ENCODE measurements at places on chromosomes 13 and 19.

DNA sequence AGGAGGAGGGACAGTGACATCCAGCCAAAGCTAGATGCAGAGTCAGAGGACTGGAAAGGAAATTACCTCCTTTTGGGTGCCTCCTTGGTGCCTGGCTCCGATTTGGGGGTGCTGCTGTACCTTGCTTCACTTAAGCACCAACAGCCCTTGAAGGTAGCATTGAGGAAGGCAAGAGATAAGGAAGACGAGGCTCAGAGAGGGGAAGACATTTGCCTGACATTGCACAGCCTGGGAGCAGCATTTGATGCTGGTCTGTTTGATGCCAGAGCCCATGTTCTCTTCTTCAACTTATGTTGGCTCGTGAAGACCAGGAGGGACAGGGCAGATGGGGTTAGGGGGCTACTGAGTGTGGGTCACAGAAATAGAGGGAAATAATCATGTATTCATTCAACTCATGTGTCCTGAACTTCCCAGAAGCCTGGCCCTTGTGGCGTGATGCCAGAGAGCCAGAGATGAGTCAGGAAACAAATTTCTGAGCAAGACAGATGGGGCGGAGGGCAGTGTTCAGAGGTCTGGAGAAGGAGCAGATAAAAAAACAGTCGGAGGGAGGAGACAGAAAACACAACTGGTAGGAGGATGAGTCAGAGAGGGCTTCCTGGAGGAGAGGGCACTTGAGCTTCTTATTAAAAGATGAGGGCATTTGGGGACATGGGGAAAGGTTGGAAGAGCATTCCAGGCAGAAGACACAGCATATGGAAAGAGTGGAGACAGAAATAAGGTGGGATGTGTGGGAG is 3.0 kb upstream of the C19orf81 start:
- no peak for DNase-seq

DNA sequence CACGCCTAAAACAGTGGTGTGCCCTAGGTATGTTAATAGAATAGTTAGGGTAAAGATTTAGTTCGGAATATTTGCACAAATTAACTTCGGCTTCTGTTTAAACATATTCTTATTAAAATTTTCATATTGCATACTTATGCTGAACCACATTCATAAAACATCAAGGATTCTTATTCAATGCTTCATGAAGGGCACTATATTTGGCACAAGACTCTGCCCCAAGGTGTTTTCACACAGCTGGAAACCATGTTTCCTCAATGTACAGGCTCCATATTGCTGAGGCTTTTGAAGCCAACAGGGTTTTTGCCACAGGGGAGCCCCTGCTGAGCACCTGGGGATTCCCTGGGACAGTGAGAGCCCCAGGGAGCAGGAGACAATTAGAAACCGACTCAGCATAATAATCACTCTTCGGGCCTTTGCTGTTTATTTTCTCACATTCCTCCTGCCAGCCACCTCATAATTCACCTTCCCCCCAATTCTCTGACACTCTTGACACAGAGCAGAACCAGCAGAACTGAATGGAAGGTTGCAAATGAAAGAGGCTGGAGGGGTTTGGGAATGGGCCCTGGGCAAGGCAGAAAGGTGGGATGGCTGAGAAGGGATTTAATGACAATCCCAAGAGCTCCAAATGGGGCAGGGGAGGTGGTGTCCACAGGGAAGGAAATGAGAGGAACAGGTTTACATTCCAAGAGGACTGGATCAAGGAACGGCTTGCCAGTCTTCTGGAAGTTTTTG is 72.3 kb upstream of the POMP start:
- no peak for DNase-seq

DNA sequence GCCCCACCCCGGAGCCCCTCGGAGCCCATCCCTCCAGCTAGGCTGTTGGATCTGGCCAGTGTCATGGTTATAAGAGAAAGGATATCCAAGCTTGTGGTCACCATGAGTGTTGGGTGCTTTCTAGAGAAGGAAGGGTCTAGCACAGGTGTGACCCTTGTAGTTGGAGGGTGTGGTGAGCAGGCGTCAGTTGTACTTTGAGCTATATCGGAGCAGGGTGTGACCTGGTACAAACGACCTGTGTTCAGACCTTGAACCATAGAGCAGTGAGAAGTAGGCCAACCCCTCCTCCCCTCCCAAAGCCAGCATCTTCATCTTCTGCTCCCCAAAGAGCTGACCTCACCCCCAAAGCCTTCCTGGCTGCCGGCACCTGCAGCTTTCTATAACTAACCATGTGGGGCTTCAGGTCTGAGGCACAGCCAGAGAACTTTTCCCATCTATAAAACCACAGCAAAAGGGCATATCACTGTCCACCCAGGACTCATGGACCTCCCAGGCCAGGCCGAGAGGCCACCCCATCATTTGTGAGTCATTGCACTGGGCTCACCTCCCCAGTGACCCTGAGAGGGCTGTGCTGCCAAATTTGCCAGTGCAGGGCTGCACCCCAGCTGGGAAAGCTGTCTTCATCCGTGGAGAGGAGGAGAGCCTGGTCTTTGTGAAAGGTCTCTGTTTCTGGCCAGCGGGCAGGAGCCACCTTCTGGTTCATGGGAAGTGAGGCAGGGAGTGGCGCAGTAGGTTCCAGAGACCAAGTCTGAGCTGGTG is 14.2 kb downstream of the RAB8A start:
- no peak for DNase-seq

GRCh38 chr13:61162636-61163035 is 253.0 kb downstream of the PCDH20 start:
- DNase-seq: no peak

DNA sequence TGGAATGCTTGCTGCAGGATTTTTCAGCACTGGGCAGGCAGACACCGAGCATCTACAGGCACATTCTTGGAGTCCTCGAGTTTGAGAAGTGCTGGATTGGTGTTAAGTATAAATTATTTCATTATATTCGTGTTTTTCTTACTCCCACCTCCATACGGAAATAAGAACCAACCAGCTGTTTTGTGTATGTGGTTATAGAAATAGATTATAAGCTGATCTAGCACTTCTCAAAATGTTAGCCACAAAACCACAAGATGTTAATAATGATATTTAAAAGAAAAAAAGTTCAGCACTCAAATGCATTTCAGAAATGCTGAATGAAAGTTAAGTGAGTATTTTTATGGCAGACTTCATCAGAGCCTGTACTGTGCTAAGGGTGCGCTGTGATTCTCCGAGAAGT is 24.0 kb upstream of the TEX29 start:
- DNase-seq: no peak

GRCh38 chr13:32039528-32039927 is 8.0 kb downstream of the FRY start:
- DNase-seq: no peak

All from substantia nigra (tissue), 51 donors.